ENCODE measurements at places on chromosomes 7 and 10. TPM values are rescaled to one million over a fixed set of nuclear protein-coding genes. Genes with fewer than 3 reads are reported as not detected.

Gene CTBP2
- total RNA-seq, result 87.1 TPM

Gene PDCD4
- 78.6 TPM for total RNA-seq

Gene TUBAL3
- 0.18 TPM for total RNA-seq

Gene NODAL
- not detected for total RNA-seq

Gene HSPA12A
- total RNA-seq, result 0.28 TPM

Gene NPSR1
- not detected for total RNA-seq

Gene SEPTIN7
- 205 TPM for total RNA-seq

Gene WNT16
- total RNA-seq, result not detected

Gene LRCH4
- total RNA-seq, result 6.2 TPM

Gene TMEM229A
- total RNA-seq, result not detected

Gene CAMK2B
- 3.1 TPM for total RNA-seq

Gene STEAP2
- 0.81 TPM for total RNA-seq

Gene MCM10
- total RNA-seq, result 14.1 TPM

Gene KIF11
- total RNA-seq, result 24.6 TPM

Gene PHKG1
- total RNA-seq, result 0.36 TPM

Gene FAM221A
- 5.0 TPM for total RNA-seq

Gene SPDYE5
- total RNA-seq, result not detected

Gene MYO1G
- total RNA-seq, result under 0.01 TPM

Gene C7orf33
- not detected for total RNA-seq

Gene CDC14C
- total RNA-seq, result not detected

Gene MYPN
- under 0.01 TPM for total RNA-seq

Gene PBLD
- total RNA-seq, result 1.6 TPM

Gene RET
- 0.09 TPM for total RNA-seq

Gene ERVW-1
- not detected for total RNA-seq

Gene MINDY3
- 22.0 TPM for total RNA-seq

Gene TRIM50
- not detected for total RNA-seq

Gene DGKB
- not detected for total RNA-seq

Gene LRRTM3
- not detected for total RNA-seq

Gene NUTM2D
- 0.81 TPM for total RNA-seq

Gene ING3
- total RNA-seq, result 13.9 TPM

Gene MICALL2
- 13.4 TPM for total RNA-seq

Gene MOGAT3
- total RNA-seq, result not detected
